ENCODE measurements at places on chromosomes 2 and 18.

- DNase-seq, result no peak
These were observed 44.9 kb downstream of the LINC00305 start for GRCh38 chr18:64103986-64104385.

DNA sequence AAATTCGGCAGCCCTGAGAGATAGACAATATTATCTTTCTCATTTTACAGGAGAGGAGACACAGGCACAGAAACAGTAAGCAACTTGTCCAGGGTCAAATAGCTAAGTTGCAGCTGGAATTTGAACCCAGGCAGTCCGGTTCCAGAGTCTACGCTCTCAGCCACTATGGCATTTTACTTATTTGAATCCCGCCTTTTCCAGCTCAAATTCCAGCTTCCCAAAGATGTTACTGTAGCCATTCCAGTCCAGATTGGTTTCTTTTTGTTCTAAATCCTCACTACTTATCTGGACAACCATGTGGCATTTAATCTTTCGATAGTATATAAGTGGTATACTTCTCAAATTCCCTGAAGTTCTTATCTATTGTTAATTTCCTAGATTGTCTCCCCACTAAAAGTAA, 125.7 kb downstream of the NBAS start:
- no peak for DNase-seq

DNA sequence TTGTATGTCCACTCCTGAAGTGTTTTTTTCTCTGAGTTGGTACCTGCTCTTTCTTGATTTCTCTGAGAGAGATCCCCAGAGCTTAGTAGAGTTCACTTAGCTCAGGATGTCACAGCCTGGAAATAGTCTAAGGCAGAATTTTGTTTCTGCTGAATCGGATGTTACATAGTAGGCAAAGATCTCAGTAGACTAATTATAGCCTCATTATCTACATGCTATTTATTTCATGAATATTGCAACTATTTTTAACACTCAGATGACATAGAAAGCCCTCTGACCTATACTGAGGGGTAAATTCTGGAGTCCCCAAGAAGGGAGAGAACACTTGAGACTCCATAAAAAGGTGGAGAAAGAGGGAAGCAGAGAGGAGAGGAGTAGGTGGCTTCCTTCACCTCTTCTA, 160.2 kb downstream of the FHOD3 start:
- DNase-seq, result no peak

DNA sequence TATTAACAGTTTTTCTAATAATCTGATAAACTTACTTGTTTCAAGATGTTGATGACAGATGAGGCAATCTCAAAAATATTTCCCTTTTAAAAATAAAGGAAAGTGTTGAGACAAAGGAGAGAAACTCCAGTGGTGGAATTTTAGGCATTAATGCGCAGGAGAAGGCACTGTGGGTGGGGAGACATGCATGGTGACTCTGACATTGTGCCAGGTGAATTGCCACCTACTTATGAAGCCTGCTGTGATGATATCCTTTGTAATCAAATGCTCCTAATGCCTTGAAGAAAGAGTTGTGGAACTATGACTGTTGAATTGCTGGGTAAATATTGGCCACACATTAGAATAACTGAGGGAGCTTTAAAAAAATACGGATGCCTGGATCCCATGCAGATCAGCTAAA, 101.4 kb downstream of the PLA2R1 start:
- DNase-seq, result peak; percentile 61

- DNase-seq, result peak; percentile 77
These were observed 57.1 kb downstream of the ADCYAP1 start for GRCh38 chr18:961644-962355.

GRCh38 chr2:11177871-11178690, 22.8 kb downstream of the SLC66A3 start:
- DNase-seq, result no peak

Measured in endothelial cell of umbilical vein (primary cell).